Activated CD4-positive, alpha-beta memory T cell treated with anti-CD3 and anti-CD28 coated beads, Interleukin-2, amount 10 ng/mL, durations not matched to agents 7 days and 5 days (primary cell): ENCODE measurements at places on chromosomes 3 and 15. TPM values are rescaled to one million over a fixed set of nuclear protein-coding genes. Genes with fewer than 3 reads are reported as not detected.

The TIPARP gene
- total RNA-seq: 73.8 TPM

The SLC38A3 gene
- total RNA-seq: not detected

DNA sequence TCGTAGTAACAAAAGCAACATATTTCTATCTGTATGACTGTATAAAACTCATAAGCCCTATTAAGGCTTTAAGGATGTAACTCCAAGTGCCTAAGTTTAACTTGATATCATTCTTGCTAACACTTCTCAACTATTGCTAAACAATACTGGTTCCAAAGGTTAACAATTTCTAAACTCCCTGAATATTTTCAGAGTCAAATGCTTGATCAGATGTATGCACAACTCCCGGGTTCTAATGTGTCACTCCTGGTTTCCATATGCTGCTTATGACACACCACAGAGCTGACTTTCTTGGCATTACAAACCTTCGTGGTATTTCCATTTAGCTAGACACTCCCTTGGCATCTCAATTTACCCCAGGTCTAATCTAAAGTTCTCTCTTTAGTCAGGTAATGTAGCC lies 26.3 kb downstream of the DZIP1L start:
- no peak for DNase-seq

DNA sequence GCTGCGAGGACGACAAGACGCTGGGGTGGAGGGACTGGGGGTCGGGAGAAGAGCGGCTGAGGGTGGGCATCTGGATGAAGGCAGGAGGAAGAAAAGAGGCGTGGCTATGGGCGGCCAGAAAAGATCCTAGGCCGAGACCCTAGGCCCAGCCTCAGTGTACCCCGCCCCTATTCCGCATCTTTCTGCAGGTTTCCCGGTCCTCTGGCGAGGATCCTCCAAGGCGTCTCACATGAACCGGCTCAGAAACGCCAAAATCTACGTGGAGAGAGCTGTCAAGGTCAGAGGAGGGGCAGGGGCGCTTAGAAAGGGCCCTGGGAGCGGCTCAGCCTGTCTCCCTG lies 340 bp downstream of the TTLL3 start:
- no peak for DNase-seq

DNA sequence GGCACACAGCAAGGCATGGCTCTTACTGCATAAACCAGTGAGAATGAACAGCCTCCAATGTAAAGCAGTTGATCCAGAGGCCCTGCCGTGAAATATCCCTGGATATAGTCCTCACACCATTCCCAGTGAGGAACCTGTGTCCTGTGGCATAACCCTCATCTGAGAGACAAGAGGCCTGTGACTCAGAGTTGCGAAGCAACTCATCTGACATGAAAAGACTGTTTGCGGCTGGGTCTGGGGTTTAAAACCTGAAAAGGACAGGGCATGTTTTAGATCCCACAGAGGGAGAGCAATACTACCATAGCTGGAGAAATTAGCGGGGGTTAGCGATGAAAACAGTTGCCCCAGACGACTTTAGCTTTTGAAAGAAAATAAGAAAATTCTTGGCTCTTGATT lies 165.3 kb upstream of the BHLHE40 start:
- DNase-seq: no peak

DNA sequence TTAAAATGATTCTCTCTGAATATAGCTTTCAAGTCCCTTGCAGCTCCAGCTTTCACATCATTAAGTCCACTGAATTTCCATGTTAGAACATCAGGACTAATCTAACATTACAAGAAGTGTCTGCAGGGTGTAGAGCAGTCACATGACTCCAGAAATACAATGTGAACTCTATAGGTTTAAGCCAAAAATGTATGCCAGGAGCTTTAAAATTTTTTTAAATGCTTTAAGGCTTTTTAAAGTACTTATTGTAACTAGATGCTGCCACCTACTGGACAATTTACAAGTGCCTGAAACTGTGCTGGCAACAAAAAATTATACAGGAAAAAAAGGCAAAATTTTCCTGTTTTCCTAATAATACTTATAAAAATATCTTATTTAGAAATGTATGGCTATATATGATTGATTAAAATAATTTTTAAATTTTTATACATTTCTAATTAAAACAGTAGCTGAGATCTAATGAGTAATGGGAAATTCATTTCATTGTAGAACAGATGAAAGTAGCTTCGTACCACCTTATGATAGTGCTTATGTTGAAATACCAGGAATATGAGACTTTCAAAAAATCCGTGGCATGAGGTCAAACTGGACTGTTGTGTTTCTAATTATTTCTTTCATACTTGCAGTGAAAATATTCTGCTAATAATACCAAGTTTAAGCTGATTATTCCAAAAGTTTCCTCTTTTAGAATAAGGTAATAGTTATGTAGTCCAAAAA lies 25.7 kb downstream of the FSIP1 start:
- DNase-seq: no peak

- DNase-seq: no peak
Observed at GRCh38 chr3:172965256-172965655, 175.8 kb downstream of the SPATA16 start.

GRCh38 chr3:181017690-181018089 lies 28.2 kb upstream of the DNAJC19 start:
- no peak for DNase-seq

GRCh38 chr3:191217301-191217700 lies 18.3 kb downstream of the OSTN start:
- DNase-seq: no peak

DNA sequence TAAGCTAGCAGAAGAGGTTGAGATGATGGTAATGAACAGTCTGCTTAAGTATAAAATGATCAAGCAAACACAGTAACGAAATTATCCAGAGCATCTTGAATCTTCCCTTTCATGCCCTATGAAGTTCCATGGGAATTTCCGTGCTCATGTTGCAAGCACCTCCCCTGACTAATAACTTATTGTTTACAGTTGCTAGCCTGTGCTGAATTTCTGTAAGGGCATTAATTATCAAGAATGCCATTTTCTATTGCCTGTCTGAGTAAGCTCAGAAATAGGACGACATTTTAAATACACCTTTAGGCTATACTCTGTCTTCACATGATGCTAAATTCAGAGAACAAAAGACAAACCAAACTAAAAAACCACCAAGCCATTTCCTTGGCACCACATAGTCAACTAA lies 257.5 kb upstream of the LRTM1 start:
- no peak for DNase-seq

DNA sequence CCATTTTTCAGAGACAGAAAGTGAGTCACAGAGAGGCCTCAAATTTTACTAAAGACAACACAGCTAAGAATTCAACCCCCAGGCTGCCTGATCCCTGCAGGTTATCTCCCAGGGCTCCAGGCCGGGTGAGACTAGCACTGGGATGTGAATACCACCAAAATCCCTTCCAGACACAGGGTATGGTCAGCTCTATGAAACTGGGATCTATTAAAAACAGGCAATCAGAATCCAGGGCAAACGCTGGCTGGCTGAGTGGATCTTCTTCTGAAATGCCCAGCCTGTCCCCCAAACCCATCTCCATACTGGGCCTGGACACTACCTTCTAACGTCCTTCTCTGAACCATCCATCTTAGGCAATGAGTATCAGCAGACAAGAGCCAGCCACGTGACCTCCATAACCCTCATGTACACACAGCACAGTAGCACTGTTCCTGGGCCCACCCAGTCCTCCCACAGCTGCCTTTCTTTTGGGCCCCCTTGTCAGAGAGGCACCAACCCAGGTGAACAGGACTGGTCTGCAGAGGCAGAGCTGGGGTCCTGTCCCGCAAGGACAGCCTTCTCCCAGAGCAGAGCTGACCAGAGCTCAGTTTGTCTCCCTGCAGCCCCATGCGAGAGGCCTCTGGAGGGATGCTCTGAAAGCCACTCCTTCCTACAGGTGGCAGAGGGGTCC lies 1.9 kb downstream of the RAB6B start:
- no peak for DNase-seq

- DNase-seq: no peak
Observed at GRCh38 chr15:63974021-63974420, 72.3 kb downstream of the DAPK2 start.

DNA sequence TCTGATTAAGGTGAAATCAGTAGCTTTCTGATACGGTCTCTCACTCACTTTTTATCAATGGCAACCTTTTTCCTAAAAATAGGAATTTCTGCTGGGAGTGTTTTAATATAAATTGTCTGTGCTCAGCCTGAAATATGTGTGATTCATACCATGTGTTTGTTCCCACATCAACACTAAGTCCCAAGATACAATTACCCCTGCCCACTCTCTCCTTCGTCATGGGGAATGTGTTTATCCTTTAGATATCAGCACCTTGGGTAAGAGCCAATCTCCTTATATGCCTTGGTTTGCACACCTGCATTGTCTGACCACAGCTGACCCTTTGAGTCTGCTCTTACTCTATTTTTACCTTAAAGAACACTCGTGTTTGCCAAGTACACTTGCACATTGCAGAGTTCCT lies 356.4 kb downstream of the LPP start:
- no peak for DNase-seq
